ENCODE measurements at places on chromosomes 2 and 18. TPM values are rescaled to one million over a fixed set of nuclear protein-coding genes. Genes with fewer than 3 reads are reported as not detected.

GRCh38 chr2:237073552-237073951 is 12.1 kb upstream of the COPS8 start:
- no peaks in the 10 kb centered on the region for H3K36me3 ChIP-seq
- no peak overlapping the region for H3K4me3 ChIP-seq
- H3K4me1 ChIP-seq, result no peaks in the 10 kb centered on the region
- no peak for DNase-seq
- no peak overlapping the region for H3K27ac ChIP-seq

GRCh38 chr2:26590508-26590907 is 50.7 kb downstream of the CIB4 start:
- H3K27ac ChIP-seq, result no peak overlapping the region
- H3K27me3 ChIP-seq, result no peaks in the 10 kb centered on the region
- no peaks in the 10 kb centered on the region for H3K4me1 ChIP-seq
- DNase-seq, result no peak
- no peaks in the 10 kb centered on the region for H3K36me3 ChIP-seq
- H3K4me3 ChIP-seq, result no peak overlapping the region

GRCh38 chr2:86646865-86647264 is 23.2 kb upstream of the RNF103 start:
- H3K4me1 ChIP-seq, result no peaks in the 10 kb centered on the region
- no peaks in the 10 kb centered on the region for H3K36me3 ChIP-seq
- H3K27me3 ChIP-seq, result no peaks in the 10 kb centered on the region
- no peak overlapping the region for H3K27ac ChIP-seq
- H3K4me3 ChIP-seq, result no peak overlapping the region
- DNase-seq, result no peak

CRYBA2 gene
- total RNA-seq, result not detected

ANKRD30BL gene
- 0.55 TPM for total RNA-seq

IL1F10 gene
- total RNA-seq, result not detected
